ENCODE measurements at places on chromosomes 3 and 15.

- no peak for DNase-seq
Measured at GRCh38 chr15:65790694-65791334, 1.3 kb downstream of the DENND4A start.

DNA sequence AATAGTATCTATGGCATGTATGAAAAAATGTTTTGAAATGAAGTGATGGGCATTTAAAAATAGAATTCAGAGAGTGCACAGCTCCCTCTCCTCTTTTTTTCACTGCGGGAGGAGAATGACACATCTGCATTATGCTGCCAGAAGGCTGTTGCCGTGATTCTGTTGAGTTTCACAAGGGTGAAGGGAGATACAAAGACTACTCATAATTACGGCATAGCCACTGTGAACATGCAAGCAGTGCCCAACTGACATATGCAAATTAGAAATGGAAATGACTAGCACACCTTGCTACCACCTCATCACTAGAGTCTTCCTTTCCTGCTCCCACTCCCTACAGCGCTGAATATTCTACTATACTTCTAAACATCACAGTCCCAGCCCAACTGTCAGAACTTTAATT is 20.1 kb downstream of the IFT57 start:
- no peak for DNase-seq

DNA sequence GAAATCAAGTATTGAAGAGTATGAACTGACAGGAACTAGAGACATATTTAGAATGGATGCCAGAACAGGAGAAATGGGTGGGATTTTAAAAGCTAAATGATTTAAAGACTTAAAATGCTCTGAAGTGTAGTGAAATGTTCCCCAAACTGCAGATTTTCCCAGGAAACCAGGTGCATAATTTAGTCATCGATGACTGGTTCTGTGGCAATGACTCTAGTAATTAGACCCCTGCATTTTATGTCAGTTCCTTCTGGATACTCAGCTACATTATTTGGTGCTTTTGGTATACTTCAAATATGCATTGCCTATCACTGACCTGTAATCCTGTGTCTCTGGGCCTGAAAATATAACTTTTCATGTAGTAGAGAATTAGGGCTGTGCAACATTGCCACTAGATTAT is 16.8 kb downstream of the AGTR1 start:
- DNase-seq: no peak

DNA sequence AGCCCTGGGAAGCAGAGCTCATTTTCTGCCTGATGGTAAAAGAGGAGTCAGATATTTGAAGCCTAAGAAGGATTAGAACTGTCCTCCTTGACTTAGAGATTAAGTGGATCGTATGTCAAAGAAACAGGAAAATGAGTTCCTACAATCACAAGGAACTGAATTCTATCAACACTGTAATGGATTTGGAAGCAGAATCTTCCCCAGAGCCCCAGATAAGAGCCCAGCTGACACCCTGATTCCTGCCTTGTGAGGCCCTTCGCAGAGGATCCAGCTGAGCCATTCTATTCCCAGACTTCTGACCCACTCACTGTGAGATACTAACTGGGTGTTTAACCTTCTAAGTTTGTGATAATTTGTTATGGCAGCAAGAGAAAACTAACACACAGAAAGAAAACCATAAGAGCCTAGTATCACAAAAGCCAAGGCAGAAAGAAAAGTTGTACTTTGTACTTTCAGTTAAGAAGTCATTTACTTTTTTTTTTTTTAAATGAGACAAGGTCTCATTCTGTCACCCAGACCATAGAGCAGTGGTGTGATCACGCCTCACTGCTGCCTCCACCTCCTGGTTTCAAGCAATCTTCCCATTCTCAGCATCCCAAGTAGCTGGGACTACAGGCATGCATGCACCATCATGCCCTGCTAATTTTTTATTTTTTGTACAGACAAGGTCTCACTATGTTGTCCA is 61.1 kb upstream of the ZBTB20 start:
- DNase-seq: no peak

DNA sequence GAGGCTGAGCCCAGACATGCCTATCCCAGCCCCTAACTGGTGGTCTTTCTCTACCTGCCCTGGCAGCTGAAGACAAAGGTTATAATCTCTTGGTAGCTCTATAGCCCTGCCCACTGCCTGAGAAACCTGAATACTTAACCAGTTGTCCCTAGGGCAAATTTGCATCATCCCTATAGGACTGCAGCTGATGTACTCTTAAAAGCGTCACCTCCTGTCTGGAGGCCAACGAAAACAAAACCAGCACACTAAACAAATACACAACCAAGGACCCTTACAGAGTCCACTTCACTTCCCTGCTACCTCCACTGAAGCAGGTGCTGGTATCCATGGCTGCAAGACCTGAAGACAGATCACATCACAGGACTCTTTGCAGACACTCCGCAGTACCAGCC is 98.0 kb downstream of the KCNAB1 start:
- no peak for DNase-seq

GRCh38 chr3:186237915-186238314 is 124.1 kb downstream of the DGKG start:
- DNase-seq: no peak

DNA sequence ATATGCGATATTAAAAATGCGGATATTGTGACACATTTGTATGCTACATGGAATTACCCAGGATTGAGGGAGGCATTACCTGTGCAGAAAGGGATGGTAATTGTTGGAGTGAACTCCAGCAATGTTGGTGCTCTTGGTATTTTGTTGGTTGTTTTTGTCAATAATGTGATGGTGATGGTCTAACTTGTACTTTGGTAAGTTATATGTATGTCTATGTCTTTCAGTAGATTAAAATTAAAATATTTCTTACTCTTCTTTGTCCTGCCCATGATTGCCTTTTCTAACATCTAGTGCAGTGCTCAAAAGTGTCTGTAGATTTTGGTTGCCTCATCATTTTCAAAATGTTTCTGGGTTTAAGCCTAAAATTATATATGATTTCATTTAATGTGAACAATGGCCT is 192.7 kb downstream of the ROBO2 start:
- no peak for DNase-seq

GRCh38 chr3:155595371-155595770 is 149.5 kb downstream of the PLCH1 start:
- no peak for DNase-seq

- no peak for DNase-seq
Measured at GRCh38 chr3:194057570-194058188, 78.3 kb upstream of the HES1 start.

DNA sequence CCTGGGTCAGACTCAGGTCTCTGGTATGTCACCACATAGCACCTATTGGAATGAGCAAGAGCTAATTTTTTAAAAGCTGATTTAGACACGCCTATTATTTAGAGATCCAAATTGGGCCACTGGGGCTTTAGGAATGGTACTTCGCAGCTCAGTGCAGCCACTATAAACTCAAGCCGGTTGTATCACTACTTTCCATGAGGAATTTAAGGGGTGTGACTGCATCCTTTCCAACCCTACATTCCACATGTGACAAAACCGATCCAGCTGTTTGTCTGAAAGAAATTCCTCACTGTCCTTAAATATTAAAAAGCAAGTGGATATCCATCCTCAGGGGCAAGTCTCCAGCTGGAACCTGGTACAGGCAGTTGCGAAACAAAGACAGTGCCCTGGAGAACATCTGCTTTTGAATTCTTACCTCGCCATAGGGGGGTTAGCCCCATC is 12.8 kb downstream of the VGLL3 start:
- DNase-seq: no peak

DNA sequence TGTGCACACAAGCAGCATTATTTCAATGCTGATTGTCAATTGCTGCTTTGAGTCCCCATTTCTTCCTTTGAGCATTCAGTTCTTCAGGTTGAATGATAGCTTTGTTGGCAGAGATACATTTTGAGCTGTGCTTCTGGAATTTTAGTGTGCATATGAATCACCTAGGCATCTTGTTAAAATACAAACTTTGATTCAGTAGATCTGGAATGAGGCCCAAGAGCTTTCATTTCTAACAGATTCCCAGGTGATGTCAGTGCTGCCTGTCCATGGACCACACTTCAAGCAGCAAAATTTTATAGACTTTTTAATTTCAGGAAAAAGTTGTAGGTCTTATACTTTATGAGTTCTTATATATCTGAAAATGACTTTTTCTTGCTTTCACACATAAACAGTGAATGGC is 131.1 kb downstream of the ADAMTSL3 start:
- peak; percentile 26 for DNase-seq

DNA sequence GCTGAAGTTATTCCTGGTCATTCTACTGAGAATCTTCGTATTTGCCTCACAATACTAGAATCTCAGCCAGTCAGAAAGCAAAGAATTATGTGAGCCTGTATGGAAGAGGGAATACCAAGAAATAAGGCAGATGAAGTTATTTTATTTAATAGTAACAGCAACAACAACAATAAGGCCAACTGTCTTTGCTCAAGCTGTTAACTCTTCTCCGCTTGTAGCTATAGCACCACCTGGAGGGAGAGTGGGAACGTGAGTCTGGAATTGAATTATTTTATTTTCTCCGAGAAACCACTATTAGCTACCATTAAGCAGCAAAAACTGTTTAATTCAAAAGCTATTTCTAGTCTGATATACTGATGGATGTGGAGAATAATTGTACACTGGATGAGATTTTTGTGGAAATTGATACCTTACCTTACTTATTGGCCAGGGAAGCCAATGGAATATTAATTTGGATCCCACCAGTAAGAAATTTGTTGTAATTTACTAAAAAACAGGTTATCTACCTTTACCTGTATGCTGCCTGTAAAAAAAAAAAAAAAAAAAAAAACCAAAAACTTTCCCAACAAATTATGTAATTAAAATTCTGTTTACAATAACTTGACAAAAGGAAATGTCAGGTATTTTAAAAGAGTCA is 50.1 kb downstream of the CALML4 start:
- DNase-seq: peak; percentile 35

- DNase-seq: no peak
Measured at GRCh38 chr3:100125161-100125938, 11.0 kb upstream of the FILIP1L start.

DNA sequence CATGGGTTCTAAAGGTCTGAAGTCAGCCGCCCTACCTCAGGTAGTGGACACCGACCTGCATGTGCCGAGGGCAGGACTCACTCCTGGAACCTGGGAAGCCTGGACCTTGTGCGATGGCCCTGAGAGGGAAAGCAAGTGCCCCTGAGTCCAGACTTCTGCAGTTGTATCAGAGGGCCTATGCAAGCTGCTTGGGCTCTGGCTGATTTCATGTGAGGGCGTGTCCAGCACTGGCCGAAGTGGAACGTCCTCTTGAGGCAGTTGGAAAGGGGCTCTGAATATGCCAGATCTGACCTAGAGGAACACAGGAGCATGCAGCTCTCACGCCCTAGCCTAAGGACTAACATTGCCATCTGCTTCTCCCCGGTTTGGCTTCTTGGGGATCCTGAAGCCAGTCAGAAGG is 2.5 kb upstream of the CAMP start:
- DNase-seq: no peak

DNA sequence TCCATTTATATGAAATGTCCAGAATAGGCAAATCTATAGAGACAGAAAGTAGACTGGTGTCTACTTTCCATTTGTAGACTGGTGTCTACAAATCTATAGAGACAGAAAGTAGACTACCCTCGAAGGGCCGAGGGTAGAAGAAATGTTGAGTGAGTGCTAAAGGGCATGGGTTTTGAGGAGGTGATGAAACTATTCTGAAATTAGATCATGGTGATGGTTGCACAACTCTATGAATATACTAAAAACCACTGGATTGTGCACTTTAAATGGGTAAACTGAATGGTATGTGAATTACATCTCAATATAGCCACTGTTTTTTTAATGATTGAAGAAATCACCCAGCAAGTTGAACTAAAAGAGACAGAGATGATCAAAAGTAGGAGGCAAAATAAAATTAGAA is 27.9 kb downstream of the TP53BP1 start:
- DNase-seq: no peak

DNA sequence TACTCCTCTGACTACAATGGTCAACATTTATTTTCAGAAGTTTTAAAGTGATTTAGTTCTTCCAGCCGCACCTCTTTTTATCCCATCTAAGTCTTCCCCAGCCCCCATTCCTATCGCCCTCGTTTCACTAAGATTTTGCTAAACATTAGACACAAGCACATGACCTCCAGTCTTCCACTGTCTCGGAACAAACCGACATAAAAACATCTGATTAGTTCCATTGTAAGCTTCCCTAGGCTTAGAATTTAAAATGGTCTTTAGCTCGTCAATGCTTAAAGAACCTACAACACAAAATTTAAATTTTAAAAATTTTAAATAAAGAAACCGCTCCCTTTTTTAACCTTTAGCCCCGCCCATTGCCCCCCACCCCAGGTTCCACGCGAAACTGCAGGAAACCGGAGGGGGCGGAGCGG is 284 bp upstream of the TSC22D2 start:
- DNase-seq: peak; percentile 26

DNA sequence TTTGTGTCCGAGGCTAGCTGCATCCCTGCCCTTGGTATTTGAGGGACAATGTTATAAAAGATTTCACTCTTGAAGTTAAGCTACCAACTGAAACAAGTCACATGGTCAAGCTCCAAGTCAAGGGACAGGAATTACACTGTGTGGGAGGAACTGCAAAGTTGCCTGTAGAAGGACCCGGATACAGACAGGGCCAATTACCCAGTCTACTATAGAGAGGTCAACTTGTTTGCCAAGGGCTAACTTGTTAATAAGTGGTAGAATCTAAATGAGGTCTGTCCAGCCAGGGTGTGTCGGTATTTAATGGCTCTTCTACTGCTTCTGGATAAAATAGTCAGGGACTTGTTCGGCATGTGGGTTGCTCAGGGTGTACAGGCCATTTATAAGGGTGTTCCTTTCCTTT is 55.7 kb downstream of the PTPRG start:
- DNase-seq: no peak

DNA sequence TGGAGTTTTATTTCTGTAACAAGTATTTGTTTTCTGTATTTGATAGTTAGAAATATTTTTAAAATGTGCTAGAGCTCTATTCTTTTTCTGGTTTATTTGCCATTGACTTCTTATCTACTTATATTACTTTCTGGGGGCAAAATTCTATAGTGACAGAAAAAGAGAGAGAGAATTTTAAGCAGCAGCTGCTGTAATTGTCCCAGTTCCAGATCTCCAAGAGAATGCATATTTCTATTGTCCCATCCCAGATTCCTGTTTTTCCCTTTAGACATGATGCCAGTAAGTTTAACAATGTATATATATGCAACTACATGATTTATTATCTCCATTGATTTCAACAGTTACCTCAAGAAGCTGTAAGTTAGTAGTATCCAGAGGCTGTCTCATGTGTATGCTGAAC is 541.7 kb upstream of the ZNF385D start:
- no peak for DNase-seq

DNA sequence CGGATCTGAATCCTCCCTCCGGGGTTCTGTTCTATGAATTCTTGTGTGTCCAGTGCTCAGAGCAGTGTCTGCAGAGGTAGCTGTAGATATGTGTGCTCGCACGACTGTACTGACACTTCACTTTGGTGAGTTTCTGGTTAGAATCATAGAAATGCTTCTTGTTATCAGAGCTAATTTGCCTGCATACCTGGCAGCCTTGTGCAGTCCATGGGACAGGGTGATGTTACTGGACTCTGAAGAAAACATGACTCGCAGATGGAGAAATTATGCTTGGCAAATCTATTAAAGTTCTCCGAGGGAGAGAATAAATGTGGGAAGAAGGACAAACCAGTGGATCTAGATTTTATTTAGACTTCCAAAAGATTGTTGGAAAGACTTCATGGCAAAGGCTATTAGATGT is 12.2 kb downstream of the CGNL1 start:
- DNase-seq: no peak

- DNase-seq: no peak
Measured at GRCh38 chr3:73784686-73785392, 160.1 kb upstream of the PDZRN3 start.
